Breast epithelium (tissue), 4 donors: ENCODE measurements at places on chromosomes 5 and 9. TPM values are rescaled to one million over a fixed set of nuclear protein-coding genes. Genes with fewer than 3 reads are reported as not detected.

The PSAT1 gene
- total RNA-seq = 7.6 TPM

The COQ4 gene
- 30.2 TPM for total RNA-seq

The NOXA1 gene
- total RNA-seq = 2.9 TPM

The CXCL14 gene
- 46.9 TPM for total RNA-seq

The C5orf52 gene
- not detected for total RNA-seq

The ZFP2 gene
- 6.7 TPM for total RNA-seq

The ST8SIA4 gene
- 2.6 TPM for total RNA-seq

The DMXL1 gene
- 53.1 TPM for total RNA-seq

The NR5A1 gene
- total RNA-seq = not detected

The SLC6A18 gene
- total RNA-seq = not detected

The ADAMTS2 gene
- total RNA-seq = 19.7 TPM

- H3K4me1 ChIP-seq = no peaks in the 10 kb centered on the region
- no peak for DNase-seq
Measured at GRCh38 chr5:33065131-33065530, 354.0 kb downstream of the NPR3 start.

DNA sequence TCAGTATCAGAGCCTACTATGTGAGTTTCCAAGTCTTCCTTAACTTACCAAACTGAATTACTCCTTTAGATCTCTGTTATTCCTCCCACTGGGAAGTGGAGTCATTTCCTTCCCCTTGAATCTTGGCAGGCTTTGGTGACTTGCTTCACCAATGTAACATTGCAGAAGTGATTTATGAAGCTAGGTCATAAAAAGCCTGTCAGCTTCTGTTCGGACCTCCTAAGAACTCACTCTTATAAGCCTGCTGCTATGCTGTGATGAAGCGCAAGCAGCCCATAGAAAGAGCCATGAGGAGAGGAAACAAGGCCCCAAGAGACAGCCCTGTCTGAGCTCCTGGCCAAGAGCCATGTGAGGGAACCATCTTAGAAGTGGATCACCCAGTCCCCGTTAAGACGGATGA is 14.2 kb upstream of the FOXB2 start:
- H3K27me3 ChIP-seq = no peaks in the 10 kb centered on the region
- no peak for DNase-seq
- H3K27ac ChIP-seq = no peak overlapping the region
- no peaks in the 10 kb centered on the region for H3K4me1 ChIP-seq

DNA sequence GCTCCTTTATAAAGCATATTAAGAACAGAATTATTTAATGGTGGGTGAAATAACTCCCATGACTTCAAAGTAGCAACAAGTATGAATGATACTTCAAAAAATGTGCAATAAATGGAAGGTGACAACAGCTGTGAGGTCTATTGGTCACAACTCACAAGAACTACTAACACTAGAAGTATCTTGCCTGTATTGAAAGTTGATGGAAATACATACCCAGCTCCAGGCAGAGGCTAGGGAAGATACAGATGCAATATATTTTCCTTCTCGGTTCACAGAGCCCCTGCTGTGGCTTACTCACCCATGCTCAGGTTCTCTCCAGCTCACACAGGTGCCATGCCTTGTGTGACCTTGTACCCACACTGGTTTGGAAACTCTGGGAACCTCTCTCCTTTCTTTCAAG is 133.8 kb downstream of the LIFR start:
- DNase-seq = no peak
- H3K4me3 ChIP-seq = no peak overlapping the region
- no peaks in the 10 kb centered on the region for H3K36me3 ChIP-seq
- H3K4me1 ChIP-seq = no peaks in the 10 kb centered on the region

DNA sequence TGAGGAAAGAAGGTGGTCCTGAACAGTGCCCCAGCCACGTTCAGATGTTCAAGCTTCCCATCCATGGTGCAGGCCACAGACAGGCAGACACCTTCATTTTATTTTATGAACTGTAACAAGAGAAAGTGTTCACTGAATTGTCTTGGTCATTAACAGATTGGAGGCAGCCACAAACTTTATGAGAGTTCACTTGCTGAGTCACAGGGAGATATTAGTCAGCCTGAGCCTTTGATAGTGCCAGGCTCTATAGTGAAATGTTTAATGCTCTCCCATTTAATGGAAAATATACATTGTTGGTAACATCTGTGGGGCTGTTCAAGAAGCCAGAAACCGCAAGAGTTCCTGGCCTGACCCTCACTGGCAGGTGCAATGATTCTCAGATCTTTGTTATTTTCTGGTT is 237.0 kb downstream of the TENT4A start:
- H3K27ac ChIP-seq = no peak overlapping the region
- DNase-seq = no peak
- H3K4me3 ChIP-seq = no peak overlapping the region
- no peaks in the 10 kb centered on the region for H3K4me1 ChIP-seq

DNA sequence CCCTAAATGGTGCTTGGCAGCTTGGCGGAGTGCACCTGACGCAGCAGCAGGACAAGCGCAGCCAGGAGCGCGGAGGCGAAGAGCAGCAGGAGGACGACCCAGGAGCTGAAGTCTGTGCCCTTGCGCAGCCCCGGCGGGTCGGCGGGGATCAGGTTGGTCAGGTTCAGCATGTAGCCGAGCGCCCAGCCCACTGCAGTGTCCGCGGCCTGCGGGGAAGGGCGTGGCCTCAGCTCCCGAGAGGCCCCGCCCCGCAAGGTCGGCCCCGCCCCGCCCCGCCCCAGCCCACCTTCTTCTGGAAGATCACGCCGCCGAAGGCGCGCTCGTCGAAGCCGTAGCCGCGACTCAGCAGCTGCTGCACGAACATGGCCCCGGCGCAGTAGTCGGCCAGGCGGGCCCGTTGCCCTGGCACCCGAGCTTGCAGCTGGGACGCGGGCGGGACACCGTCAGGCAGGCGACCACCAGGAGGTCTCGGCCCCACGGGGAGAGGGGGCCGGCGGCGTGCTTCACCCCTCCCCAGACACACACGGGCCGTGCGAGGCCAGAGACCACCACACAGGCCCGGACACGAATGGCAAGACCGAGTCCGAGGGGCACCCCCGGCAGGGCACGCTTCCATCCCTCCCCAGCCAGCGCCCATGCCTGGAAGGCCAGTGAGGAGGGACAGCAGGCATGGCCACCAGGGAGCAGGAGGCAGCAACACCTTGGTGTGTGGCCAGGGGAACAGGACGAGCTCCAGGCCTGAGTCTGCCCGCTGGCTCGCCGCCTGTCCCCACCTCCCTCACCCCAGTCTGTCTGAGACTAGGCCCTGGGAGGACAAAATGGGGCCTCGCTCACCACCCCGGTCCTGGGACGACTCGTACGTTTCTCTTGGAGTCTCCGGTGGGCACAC is 2.9 kb upstream of the NPDC1 start:
- H3K27ac ChIP-seq = no peak overlapping the region
- H3K27me3 ChIP-seq = peaks cover 5% of the 10 kb centered on the region
- peaks cover 14% of the 10 kb centered on the region for H3K4me1 ChIP-seq
- H3K4me3 ChIP-seq = no peak overlapping the region
- no peaks in the 10 kb centered on the region for H3K36me3 ChIP-seq

DNA sequence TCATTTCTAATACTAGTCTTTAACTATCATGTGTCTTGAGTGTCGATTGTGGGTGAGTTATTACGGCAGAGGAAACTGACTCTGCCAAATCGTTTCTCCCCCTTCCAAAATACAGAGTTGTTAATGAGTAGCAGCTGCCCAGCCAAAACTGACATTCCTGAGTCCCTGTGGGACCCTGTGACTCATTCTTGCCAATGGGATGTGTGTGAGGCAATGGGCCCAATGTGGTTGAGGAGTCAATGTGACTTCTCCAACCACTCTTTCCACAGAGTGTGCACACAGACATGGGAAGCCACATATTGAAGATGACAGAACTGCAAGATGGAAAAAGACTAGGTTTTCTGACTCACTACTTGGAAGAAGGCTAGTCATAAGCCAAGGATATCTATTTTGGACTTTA is 434.7 kb downstream of the DTWD2 start:
- H3K4me3 ChIP-seq = no peak overlapping the region
- no peak for DNase-seq
- no peaks in the 10 kb centered on the region for H3K4me1 ChIP-seq
- no peaks in the 10 kb centered on the region for H3K36me3 ChIP-seq
- no peak overlapping the region for H3K27ac ChIP-seq

- no peak for DNase-seq
- no peak overlapping the region for H3K4me3 ChIP-seq
- H3K36me3 ChIP-seq = no peaks in the 10 kb centered on the region
- no peaks in the 10 kb centered on the region for H3K27me3 ChIP-seq
- H3K4me1 ChIP-seq = no peaks in the 10 kb centered on the region
Measured at GRCh38 chr5:59430066-59430685, 463.4 kb downstream of the PDE4D start.

DNA sequence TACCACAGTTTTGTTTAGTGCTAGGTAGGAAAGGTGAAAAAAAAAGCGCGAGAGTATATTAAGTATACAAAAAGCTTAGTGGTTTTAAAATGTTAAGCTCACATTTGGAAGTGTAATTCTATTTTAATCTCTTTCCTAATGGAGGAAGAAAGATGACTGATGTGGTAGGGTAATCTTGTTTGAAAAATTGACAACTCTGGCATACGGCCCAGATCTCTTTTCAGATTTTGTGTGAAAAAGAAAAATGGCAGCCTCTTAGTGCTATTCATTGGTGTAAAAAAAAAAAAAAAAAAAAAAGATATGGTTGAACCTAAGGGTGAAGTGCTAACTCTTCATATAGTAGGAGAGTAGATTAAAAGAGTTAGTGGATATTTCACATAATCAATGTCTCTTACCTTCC is 108.0 kb downstream of the ZSWIM6 start:
- no peaks in the 10 kb centered on the region for H3K36me3 ChIP-seq
- DNase-seq = no peak
- H3K4me3 ChIP-seq = no peak overlapping the region
- H3K27ac ChIP-seq = peak overlapping the region; percentile 34
- H3K4me1 ChIP-seq = no peaks in the 10 kb centered on the region

GRCh38 chr5:158642879-158643278 is 456.8 kb downstream of the EBF1 start:
- H3K27ac ChIP-seq = no peak overlapping the region
- no peaks in the 10 kb centered on the region for H3K27me3 ChIP-seq
- H3K36me3 ChIP-seq = no peaks in the 10 kb centered on the region
- no peak overlapping the region for H3K4me3 ChIP-seq
- DNase-seq = no peak

DNA sequence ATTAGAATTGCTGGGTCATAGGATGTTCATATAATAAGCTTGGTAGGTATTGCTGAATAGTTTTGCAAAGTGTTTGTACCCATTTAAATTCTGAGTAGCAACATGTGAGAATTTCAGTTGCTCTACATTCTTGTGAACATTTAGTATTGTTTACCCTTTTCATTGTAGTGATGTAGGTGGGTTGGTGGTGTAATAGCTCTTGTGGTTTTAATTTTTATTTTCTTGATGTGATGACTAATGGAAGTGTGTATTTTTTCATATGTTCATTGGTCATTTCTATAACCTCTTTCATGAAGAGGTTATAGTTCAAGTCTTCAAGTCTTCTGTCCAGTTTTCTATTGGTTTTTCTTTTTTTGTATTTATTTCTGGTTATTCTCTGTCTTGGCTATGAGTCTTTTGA is 34.4 kb downstream of the RASA1 start:
- H3K4me1 ChIP-seq = no peaks in the 10 kb centered on the region
- no peak overlapping the region for H3K27ac ChIP-seq
- no peaks in the 10 kb centered on the region for H3K36me3 ChIP-seq
- no peaks in the 10 kb centered on the region for H3K27me3 ChIP-seq

GRCh38 chr5:143234162-143234842 is 169.2 kb downstream of the NR3C1 start:
- peak overlapping the region; percentile 44 for H3K27ac ChIP-seq
- DNase-seq = no peak
- no peaks in the 10 kb centered on the region for H3K36me3 ChIP-seq
- H3K4me3 ChIP-seq = no peak overlapping the region
- no peaks in the 10 kb centered on the region for H3K27me3 ChIP-seq

GRCh38 chr9:123656565-123656964 is 273.4 kb downstream of the DENND1A start:
- H3K36me3 ChIP-seq = no peaks in the 10 kb centered on the region
- H3K27me3 ChIP-seq = no peaks in the 10 kb centered on the region
- DNase-seq = no peak
- no peaks in the 10 kb centered on the region for H3K4me1 ChIP-seq

DNA sequence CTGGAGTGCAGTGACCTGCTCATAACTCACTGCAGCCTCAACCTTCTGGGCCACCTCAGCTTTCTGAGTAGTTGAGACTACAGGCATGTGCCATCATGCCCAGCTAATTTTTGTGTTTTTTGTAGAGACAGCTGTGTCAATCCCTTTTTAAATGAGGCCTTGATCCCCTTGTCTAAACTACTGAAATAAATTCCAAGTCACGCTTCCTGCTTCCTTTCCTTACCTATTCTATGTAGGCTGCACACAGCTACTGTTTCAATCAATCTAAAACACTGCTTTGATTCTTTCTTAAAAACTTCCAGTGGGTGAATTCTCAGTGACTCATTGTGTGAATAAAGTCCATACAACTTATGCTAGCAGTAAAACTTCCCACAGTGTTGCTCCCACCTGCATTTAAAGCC is 2.9 kb upstream of the C7 start:
- H3K36me3 ChIP-seq = no peaks in the 10 kb centered on the region
- no peaks in the 10 kb centered on the region for H3K4me1 ChIP-seq
- H3K4me3 ChIP-seq = no peak overlapping the region

- no peaks in the 10 kb centered on the region for H3K27me3 ChIP-seq
- no peak overlapping the region for H3K4me3 ChIP-seq
- no peak for DNase-seq
- no peak overlapping the region for H3K27ac ChIP-seq
- peaks cover under 1% of the 10 kb centered on the region for H3K4me1 ChIP-seq
- no peaks in the 10 kb centered on the region for H3K36me3 ChIP-seq
Measured at GRCh38 chr9:109295221-109296130, 25.4 kb downstream of the EPB41L4B start.

DNA sequence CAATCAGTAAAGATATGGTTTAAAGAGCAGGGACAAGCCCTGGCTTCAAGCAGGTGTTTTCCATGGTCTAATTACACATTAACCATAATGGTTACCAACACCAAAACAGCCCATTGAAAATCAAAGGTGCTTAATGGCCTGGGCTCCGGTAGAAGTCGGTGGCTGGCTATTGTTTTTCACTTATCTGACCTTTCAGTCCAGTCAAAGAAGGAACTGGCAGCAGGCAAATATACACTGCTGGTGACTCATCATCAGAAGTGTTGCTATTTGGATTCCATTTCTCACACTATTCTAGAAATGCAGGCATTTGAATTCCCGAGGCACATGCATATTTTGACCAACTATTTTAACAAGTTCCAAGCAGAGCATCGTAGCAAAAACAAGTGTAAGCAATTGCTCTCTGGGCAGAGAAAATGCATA is 26.3 kb upstream of the GABRP start:
- no peaks in the 10 kb centered on the region for H3K27me3 ChIP-seq
- no peak for DNase-seq
- H3K4me1 ChIP-seq = peaks cover 11% of the 10 kb centered on the region
- H3K4me3 ChIP-seq = no peak overlapping the region
- H3K36me3 ChIP-seq = no peaks in the 10 kb centered on the region

- no peaks in the 10 kb centered on the region for H3K36me3 ChIP-seq
- H3K4me3 ChIP-seq = no peak overlapping the region
- H3K27ac ChIP-seq = no peak overlapping the region
- no peaks in the 10 kb centered on the region for H3K4me1 ChIP-seq
- DNase-seq = no peak
Measured at GRCh38 chr5:73418244-73418691, 30.3 kb downstream of the FOXD1 start.
